ENCODE measurements at places on chromosomes 11 and 22.

DNA sequence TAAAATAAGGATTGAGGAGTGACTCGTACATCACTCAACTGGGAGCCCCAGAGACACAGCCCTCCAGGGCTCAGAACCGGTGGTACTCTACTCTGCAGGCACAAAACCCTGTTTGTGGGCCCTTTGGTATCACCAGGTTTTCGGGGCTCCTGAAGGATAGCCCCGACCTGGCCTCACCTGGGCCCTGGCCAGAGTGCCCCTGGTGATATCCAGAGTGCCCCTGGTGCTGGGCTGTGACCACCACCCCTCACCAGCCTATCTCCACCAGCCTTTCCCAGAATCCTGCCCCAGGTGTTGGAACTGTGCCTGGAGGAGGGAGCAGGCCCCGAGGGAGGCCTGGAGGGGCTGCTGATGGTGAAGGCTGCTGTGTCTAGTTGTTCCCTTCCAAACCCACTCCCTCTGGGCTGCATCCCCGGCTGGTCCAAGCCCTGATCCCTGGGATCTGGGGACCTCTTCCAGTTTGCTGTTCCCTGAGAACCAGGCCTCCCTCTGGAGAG lies 2.2 kb upstream of the GGT5 start:
- DNase-seq: no peak

- DNase-seq: no peak
Observed at GRCh38 chr11:70080763-70081162, 2.6 kb downstream of the ANO1 start.

DNA sequence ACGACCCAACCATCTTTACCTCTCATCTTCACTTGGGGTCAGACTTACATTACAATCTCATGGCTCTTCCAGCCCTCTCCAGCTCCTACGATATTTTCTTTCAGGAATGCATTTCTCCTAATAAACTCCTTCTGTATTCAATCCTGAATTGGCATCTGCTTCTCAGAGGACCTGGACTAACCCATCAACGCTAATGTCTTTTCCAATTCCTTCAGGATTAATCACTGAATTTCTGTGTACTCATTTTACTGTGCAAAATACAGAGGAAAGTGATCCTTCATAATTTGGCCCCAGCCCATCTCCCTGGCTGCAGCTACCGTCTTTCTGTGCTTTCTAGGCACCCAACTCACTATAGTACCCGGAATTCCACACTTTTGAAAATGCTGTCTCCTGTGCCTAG lies 239.2 kb downstream of the METTL15 start:
- DNase-seq: no peak

DNA sequence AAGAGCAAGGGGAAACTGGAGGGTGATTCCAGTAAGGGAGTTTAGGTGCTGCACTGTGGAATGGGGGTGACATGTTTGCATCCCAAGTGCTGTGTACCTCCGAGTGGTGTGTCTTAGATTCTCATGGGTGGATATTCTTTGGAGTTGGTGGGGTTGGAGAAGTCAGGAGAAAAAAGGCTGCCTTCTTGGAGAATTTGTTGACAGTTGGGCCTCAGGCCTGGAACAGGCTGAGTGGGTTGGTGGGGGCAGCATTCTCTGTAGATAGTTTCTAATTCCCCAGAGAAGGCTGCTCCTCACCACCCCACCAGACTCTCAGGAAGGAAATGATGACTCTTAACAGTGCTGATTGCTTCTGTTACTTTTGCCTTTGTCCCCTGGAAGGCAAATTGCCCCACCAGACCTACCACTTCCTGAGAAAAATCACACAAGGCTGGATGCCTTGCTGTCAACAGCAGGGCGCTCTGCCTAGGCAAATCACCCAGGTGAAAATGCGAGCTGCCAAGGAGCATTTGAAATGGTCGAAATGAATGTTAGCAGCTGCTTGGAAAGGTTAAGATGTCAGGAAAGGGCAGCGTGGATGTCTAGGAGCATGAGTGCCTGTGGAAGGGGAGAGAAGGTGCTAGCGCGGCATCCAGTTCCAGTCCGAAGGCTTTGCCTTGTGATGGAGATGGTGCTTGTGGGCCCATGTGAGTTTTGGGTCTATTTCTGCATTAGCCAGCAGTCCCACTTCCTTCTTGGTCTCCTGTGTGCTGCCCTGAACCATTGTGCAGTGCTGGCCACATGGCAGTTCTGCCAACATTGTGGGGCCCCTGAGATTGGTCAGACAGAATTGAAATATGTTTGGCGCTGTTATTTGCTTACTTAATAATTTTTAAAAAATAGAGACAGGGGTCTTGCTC lies 29.7 kb upstream of the SORL1-AS1 start:
- DNase-seq: peak; percentile 60

- DNase-seq: no peak
Observed at GRCh38 chr11:72297828-72298227, 53.9 kb upstream of the PHOX2A start.

DNA sequence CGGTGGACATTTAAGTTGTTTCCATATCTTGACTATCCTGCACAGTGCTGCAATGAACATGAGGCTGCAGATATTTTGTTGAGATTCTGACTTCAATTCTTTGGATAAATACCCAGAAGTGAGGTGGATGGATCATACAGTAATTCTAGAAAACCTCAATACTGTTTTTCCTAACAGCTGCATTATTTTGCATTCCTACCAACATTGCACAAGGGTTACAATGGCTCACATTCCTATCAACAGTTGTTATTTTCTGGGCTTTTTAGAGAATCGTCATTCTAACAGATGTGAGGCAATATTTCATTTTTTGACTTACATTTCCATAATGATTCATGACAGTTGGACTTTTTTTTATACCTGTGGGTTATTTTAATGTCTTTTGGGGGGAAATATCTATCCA lies 716.9 kb upstream of the ANO3 start:
- DNase-seq: no peak

- DNase-seq: no peak
Observed at GRCh38 chr11:106724293-106724892, 293.9 kb downstream of the GUCY1A2 start.

DNA sequence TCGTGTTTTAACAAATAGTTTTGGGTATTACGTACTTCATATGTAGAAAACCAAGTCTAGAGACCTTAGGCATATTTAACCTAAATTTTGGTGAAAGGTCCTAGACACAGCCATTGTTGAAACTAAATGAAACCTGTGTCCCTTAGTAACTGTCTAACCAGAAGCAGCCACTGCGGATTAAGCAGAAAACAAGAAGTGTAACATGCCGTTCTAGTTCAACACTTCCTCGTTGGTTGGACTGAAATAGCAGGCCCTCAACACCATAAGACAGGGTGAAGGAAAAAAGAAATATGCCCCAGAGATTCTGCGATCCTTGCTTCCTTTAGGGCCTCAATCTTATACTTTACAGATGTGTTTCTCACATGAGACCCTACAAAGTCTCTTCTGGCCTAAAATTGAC lies 2.0 kb downstream of the NAA40 start:
- no peak for DNase-seq

DNA sequence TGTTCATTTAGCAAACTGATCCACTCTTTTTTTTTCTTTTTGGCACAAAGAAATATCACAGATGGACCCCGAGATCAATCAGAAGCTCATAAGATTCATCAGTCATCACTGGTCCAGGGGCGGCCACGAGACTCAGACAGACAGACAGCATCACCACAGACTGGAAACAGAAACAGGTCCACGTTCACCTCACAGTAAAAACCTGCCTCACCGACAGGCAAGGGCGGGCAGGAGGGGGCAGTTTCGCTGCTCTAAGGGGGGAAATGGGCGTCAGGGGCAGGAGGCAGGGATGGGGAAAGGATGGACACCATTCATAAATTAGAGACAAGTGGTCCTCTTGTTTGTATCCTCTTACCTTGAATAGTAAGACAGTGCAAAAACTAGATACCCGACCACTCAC lies 16.5 kb downstream of the CHST1 start:
- DNase-seq: no peak

DNA sequence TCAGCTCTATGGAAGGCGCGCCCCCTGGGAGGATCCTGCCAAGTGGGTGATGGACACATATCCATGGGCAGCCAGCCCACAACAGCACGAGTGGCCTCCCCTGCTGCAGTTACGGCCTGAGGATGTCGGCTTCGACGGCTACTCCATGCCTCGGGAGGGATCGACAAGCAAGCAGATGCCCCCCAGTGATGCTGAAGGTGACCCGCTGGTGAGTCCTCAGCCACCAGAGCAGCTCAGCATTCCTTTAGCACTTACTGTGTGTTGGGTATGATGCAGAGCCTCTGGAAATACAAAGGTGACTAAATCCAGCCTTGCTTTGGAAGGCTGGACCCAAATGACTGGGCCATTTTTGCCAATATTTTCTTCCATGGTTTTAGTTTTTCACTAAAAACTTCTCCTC lies 45.7 kb downstream of the DBX1 start:
- no peak for DNase-seq

DNA sequence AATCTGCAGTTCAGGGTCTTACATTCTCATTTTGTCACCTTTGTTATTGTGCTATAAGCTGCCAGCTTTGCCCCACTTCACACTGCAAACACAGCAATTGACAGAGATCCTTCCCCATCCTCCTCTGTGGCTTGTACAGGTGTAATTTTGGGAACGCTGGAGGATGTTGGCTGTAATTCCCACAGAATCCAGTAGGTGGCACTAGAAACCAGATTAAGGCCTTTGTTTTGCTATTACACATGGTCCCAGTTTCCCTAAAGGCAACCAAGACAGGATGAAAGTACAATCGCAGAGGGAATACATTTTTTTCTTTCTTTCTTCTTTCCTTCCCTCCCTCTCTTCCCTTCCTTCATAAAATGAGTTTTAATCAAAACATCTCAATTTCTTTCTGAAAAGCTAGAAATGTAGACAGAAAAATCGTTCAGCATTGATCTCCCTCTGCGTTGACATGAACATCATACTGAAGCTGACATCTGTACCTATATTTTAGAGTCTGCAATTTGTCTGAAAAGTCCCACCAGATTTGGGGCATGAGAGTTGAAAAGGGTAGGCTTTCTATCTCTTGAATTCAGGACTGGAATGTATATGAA lies 21.3 kb upstream of the NELL1 start:
- DNase-seq: peak; percentile 25

DNA sequence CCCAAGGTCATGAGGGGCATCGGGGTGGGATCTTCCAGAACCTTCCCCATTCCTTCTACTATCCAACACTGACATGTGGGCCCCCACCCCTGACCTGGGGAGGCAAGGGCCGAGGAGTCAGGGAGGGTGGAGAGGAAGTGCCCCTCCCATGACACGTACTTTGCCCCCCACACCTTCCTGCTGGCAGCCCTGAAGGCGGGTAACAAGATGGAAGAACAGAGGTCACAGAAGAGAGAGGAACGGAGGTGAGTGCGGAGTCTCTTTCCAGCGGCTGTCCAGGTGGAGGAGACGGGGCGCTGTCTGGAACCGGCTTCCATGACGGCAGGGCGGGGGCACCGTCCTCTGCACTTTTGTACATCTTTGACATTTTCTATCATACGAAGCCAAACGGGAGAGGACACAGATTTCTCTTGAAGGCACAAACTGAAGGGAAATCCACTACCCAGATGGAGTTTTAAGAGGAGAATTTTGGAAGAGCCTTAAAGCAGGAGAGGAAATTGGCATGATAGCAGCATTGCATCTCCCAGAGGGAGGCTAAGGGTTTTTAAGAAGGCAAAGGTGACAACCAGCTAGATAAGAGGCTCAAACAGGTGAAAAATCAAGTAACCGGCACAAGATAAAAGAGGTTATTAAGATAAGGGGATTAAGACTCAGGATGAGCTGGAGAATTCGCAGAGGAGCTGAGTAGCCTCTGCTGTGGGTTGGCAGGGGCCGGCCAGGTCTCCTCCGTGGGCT lies 16.7 kb downstream of the OSBPL5 start:
- DNase-seq: no peak

- no peak for DNase-seq
Observed at GRCh38 chr11:44899959-44900358, 50.7 kb downstream of the TP53I11 start.

DNA sequence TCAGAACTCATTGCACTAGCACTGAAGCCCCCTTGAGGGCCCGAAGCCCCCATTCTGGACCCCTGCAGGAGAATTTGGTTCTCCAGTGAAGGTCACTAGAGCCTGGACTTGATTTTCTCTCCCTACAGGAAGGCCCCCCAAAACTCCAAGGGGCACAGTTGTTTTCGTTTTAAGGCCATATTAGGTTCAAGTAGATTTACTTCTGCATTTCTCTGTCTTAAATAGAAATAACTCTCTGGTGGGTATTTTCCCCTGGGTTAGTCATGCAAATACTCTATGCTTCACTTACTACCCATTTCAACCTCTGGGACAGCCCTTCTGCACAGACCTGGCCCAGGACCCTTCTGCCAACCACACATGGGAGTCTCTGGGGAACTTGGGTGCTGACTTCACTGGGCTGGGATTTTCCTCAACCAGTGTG lies 41.6 kb downstream of the WEE1 start:
- DNase-seq: no peak

DNA sequence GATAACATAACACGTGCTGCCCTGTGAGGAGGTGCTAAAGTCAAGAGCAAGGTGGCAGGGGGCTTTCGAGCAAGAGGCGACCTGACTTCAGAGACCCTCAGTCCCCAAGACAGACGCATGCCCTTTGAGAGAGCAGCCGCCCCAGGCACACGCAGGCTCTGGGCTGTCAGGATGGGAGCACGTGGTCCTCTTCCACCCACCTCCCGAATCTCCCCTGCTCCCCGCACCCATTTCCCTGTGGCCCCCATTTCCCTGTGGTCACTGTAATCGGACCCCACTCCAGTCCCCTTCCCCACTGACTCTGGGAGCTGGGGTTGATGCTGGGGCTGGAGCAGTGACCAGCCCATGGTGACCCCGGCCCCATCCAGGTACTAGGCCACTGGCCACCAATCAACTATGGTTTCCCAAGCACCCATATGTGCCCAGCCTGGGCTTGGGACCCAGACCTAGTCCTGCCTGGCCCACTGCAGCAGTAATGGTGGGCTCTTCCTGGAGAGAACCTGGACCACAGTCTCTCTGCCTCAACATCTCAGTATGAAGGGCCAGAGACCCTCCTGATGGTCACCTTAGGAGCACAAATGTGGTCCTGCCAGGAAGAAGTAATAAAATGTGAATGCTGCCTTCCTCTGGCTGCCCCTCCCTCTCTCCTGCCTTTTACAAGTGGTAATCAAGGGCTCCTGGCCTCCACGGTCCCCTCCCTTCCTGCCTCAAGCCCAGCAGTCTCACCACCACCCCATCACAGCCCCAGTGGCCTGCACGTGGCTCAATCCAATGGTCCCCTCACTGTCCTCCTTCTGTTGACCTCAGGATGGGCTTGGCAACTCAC lies 39.0 kb downstream of the IGLL5 start:
- DNase-seq: no peak

- no peak for DNase-seq
Observed at GRCh38 chr22:49137206-49137840, 690.4 kb downstream of the BRD1 start.

DNA sequence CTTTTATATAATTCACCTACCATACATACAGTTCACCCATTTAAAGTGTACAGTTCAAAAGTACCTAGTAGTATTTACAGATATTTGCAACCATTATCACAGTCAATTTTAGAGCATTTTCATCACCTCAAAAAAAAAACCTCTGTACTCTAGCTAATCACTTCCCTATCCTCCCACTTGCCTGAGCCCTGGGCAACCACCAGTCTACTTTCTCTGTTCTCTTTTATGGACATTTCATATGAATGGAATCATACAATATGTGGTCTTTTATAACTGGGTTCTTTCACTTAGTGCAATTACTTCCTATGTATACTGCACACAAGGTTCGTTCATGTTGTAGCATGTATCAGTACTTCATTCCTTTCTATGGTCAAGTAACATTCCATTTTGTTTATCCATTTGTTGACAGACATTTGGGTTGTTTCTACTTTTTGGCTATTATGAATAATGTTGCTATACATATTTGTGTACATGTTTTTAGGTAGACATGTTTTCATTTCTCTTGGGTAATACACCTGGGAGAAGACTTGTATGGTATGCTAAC lies 17.8 kb upstream of the NEU3 start:
- no peak for DNase-seq

GRCh38 chr11:48127521-48128183 lies 89.0 kb upstream of the OR4B1 start:
- DNase-seq: no peak
